Stimulated activated CD4-positive, alpha-beta T cell treated with anti-CD3 and anti-CD28 coated beads, Interleukin-1b, Interleukin-23, amount 100 ng/mL, for 4 hours (primary cell): ENCODE measurements at places on chromosomes 3 and 15.

- no peak for DNase-seq
These were observed 1042.9 kb downstream of the NTRK3 start for GRCh38 chr15:87213626-87214025.

DNA sequence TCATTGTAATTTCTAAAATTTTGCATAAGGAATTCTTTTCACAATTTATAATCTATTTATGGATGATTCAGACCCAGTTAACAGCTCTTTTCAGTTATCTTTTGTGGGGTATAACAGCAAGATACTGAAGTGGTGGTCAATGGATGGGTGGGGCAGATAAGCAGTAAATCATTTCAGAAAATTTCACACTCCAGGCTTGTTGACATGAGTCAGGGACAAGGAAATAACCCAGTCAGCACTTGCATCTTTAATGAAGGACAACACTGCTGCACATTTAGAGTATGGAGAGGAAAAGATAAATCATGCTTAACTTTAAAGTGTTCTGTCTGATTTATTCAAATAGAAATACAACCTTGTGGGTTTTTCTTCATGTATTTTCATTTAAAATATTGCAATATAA lies 181.6 kb downstream of the ROBO1 start:
- DNase-seq: no peak

DNA sequence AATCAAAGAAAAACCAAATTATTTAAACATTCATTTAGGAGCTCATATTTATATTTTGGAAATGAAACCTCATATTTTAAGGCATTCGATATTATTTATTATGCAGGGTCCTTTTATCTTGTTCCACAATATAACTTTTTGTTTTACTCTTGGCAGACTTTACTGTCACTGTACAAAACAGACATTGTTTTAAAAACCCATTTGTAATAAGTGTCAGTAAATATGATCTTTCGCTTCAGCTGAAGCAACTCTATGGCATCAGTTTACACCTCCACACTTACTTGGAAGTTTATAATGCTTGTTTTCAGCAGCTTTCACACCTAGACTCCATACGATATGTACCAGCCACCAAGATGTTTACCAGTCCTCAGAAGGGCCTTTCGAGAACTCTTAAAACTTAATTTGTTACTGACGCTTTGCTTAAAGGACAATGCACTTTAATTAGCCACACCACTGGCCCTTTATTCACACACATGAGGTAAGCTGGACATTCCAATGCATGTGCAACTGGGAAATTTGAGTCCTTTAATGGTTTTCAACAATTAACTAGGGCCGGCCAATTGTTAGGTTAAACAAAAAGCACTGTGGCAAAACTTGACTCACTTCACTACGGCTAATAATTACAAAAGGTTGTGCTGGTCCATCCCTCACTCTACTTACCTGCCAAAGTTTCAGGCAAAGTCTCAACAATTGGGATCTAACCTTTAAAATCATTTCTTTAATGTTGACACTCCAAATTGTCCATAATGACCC lies 16.7 kb downstream of the WWTR1 start:
- DNase-seq: no peak

DNA sequence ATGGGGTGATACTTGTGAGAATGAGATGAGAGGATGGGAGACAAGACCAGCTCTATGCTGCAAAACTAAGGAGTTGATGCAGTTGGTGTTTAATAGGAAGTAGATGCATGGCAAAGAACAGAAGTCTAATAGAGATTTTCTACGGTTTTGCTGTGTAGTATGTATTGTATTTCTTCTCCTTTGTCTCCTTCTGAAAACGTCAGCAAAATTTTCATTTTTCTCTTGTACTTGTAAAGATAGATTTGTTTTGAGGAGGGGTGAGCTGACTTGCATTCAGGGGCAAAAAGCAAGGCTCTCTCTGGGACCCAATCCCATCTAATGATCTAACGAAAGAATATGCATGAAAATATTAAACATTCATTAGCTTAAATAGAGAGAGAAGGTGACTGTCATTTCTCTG lies 94.6 kb upstream of the NANOGP8 start:
- DNase-seq: no peak

DNA sequence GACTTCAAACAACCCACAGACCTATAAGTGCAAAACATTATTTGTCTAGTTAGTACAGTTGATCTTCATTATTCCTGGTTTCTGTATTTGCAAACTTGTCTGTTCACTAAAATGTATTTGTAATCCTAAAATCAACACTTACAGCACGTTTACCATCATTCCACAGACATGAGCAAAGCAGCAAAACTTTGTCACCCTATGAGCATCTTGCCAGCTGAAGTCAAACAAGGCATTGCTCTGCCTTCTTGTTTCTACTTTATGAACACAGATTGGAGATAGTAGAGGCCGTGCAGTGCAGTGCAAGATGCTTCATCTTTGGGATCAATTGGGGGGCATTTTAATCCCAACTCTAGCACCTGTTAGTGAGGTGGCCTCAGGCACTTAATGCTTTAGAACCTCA lies 202.1 kb downstream of the NLGN1 start:
- no peak for DNase-seq

DNA sequence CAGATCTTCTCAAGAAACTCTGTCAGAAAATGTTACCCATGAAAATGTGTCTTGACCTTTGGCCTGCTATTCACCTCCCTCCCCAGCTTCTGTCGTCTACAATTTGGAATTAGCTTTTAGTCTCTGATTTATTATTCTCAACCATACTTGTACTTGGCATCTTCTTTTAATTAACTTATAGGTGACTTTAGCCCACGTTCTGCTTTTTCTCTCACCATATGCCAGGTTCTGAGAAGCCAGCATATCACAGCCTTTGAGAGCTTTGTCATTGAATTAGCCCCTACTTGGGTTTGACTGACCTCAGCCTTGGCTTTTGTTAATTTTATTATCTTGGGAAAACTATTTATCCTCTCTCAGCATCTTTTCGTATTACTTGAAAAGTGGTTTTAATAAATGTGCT lies 355.9 kb downstream of the OXSM start:
- DNase-seq: no peak

DNA sequence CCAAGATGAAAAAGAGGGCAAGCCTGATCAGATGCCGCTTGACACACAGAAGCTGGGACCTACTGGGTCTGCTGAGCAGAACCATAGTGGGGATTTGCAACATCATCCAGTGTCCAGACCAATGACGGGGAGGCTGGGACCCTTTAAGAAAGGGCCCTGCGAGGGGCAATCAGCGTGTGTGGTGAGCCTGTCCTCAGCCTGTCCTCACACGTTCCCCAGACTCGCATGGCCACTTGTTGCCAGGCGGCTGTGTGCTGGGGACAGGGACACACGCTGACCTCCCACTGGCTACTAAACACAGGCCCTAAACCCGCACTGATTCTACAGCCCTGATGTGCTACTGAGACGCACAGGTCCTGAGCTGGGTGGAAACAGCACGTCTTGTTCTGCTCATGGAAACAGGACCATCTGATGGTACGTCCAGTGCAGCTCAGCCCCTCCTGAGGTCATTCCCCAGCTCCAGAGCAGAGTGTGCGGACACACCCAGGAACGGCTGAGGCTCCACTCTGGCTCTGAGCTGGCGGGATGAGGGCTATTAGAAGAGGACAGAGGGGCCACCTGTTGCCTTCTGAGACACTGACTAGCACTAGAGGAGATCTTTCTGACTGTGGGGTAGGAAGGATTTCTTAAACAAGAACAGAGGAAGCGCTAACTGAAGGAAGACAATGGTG lies 24.4 kb downstream of the PCSK6 start:
- DNase-seq: no peak

- no peak for DNase-seq
These were observed 27.3 kb upstream of the SPTBN5 start for GRCh38 chr15:41921167-41921566.

DNA sequence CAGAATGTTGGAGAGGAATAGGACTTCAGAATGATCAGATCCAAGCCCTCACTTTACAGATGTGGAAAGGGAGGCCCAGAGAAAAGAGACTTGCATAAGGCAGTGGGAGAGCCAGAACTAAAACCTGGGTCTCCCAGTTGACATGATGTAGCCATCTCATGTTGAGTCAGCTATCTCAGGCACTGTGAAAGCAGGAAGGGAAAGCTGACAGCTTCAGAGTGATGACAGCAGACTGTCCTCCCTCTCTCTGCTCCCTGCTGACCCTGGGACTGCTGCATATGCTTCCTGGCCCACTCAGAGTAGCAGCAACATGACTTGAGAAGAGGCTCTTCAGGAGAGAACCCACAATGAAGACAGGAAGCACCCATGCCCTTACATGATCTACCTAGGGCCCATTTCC lies 14.7 kb downstream of the FHIT start:
- no peak for DNase-seq

DNA sequence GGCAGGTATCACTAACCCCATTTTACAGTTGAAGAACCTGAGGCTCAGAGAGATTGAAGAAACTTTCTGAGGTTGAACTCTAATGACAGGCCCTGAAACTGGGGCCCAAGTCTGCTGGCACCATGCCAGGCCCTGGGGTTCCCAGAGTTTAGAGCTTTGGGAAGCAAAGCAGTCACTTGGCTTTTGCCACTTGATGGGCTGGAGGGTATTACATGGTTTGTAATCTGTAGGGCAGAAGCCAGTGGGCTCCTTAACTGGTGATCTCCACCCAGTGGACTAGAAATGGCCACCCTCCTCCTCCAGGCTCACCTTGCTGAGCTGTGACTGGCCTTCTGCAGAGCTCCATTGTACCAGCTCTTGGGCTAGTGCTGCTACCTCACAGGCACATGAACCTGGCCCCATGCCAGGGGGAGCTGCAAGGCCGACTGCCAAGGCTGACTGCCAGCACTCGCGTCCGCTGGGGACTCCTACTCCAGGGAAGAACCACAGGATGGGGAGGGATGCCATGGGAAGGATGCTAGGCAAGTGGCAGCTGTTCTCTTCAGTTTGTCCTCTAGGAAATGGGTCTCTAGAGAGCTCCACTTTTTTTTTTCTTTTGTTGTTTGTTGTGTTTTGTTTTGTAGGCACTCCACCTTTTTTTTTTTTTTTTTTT lies 104.8 kb downstream of the ETFA start:
- no peak for DNase-seq

- DNase-seq: no peak
These were observed 883.9 kb downstream of the TBL1XR1 start for GRCh38 chr3:176313426-176313825.

DNA sequence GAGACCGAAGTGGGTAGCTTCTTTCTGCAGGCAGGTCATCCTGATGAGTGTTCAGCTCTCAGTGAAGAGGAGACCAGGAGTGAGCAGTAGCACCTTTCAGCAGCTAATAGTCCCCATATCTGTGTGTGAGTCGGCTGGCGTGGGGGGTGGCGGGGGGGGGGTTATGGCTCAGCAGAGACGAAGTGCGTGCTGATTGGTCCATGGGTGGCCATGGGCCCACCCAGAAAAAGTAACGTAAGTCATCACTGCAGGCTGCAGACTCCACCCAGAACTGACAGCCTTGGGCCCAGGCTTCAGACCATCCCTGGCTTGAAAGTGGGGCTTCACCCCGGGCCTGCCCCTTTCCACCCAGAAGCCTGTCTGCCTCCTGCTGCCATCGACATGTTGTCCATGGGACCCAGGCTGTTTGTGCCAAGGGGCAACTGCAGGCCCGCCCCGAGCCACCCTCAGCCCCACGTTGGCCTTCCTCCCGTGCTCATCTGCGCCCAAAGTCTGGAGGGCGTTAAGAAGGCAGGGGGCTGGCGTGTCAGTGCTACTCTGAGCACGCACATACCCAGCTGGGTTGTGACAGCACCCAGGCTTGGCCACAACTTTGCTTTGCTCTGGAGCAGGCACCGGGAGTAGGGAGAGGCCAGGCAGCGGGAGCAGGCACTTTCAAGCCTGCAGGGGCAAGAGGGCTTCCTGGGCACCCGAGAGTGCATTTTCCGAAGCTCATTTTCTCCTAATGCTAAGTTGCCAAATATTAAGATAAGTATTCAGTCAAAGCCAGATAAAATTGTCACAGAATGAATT lies 511.7 kb upstream of the CDIN1 start:
- DNase-seq: no peak

GRCh38 chr3:52321481-52321880 lies 5.4 kb downstream of the DNAH1 start:
- no peak for DNase-seq

- DNase-seq: no peak
These were observed 303.0 kb upstream of the TPM1 start for GRCh38 chr15:62739507-62739906.

- DNase-seq: no peak
These were observed 13.9 kb downstream of the TNIK start for GRCh38 chr3:171446301-171446700.

DNA sequence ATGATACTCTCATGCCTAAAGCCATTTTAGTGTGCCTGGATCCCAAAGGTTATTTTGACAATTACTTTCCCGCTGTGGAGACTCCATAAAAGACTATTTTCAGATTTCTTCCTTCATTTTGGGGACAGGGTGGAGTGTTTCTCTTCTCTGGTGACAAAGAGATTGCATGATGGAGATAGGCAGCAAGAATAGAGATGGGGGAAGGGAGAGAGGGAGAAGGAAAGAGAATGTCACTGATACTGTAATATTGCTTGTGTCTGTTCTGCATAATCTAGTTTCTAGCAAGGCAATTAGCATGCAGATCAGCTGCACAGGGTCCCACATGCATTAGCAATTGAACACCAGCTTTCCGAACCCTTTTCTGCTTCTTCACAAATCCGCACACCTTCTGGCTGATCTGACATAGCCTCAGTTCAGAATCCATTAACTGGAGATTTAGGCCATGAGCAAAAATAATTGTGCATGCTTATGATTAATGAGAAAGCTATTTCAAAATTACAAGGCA lies 222.4 kb downstream of the OXSM start:
- no peak for DNase-seq

- DNase-seq: no peak
These were observed 21.7 kb downstream of the XXYLT1 start for GRCh38 chr3:195249057-195249770.

DNA sequence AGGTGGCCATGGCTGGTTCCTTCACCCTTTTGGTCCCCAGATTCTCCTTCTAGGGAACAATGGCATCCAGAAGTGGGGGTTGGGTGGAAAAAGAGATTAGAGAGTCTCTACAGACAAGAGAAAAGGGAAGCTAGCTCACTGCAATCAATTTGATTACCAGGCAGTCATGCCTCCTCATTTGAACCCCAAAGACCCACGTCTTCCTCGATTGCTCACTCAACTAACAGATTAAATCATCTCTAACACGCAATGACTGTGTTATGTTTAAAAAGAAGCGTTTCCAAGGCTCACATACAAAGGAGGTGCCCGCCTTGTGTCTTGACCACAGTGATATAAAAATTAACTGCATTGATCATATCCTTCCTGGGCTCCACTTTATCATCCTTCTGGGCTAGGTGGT lies 57.6 kb downstream of the BHLHE40 start:
- no peak for DNase-seq

DNA sequence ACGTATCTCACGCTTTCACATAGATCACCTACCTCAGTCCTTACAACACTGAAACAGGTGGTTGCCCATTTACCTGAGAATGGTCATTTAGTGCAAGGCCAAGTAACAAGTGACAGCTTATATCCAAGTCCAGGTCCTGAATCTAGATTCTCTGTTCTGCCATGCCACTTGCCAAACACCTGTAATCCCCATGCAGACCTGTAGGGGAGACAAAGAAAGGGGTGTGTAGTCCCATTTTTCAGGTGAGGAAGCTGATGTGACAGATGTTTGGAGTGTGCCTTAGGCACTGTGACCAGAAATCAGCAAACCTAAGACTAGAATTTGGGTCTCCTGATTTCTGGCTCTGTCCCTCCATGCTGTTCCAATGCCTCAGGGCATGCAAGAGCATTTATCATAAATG lies 12.7 kb downstream of the ZNF35 start:
- DNase-seq: no peak
